Activated CD8-positive, alpha-beta memory T cell treated with anti-CD3 and anti-CD28 coated beads, Interleukin-2, amount 50 U/mL, for 4 hours (primary cell): ENCODE measurements at places on chromosomes 11 and 22.
A peak's percentile ranks its signal among the peaks of the same experiment; 100 is the strongest.

DNA sequence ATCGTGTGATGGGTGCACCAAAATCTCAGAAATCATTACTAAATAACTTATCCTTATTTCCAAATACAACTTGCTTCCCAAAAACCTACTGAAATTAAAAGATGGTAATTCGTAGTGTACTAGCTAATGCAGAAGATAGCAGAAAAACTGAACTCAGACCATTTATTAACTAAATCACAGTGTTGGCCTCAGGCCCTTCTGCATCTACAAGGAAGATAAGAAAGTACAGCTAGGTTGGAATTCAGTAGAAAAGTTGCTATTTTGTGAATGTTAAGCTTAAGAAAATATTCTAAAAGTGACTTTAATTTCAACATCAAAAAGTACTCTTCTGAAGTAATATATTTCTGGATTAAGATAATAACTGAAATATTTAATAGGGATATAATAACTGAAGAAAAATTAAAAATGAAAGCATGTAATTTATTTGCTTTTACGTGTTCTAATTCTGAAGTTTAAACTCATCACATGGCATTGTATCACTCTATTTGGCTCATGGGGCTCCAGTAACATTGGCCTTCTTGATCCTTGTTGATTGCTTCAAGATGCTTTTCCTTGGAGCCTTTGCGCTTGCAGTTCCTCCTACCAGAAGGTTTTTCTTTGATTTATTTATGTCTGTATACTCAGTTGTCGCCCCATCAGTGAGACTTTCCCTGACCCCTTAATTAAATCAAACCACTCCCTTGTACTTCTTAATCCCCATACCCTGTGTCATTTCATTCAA lies 847.9 kb upstream of the ANO3 start:
- DNase-seq = no peak

GRCh38 chr11:61021661-61022212 lies 50.3 kb downstream of the CD6 start:
- DNase-seq = peak; percentile 89

- DNase-seq = no peak
These were observed 46.1 kb downstream of the ASCL2 start for GRCh38 chr11:2224254-2224653.

DNA sequence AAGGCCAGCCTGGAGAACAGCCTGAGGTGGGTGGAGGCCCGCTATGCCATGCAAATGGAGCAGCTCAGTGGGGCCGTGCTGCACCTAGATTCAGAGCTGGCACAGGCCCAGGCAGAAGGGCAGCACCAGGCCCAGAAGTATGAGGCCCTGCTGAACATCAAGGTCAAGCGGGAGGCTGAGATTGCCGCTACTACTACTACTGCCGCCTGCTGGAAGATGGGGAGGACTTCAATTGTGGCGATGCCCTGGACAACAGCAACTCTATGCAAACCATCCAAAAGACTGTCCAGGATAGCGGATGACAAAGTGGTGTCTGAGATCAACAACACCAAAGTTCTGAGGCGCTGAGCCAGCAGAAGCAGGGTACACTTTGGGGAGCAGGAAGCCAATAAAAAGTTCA lies 3.1 kb upstream of the TMEM218 start:
- no peak for DNase-seq

DNA sequence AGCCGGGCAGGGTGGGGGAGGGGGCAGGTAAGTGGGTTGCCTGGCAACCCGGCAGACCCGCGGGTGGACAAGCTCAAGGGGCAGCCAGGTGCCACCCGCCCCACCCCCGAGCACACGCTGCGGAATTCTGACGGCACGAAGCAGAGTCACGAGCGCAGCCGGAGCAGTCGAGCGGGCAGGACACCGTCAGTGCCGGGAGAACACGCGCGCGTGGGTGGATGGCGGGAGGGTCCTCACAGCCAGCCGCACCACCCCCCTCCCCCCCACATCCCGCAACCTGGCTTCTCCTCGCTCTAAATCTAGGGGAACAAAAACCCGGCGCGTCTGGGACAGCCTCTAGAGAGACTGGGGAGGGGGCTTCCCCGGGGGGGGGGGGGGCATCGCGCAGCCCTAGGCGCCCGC lies 133.1 kb upstream of the HSD17B12 start:
- no peak for DNase-seq

GRCh38 chr11:68012843-68013610 lies 2.9 kb downstream of the ALDH3B1 start:
- no peak for DNase-seq
